Stimulated activated CD8-positive, alpha-beta memory T cell treated with anti-CD3 and anti-CD28 coated beads, Interleukin-7, amount 100 ng/mL, for 24 hours (primary cell): ENCODE measurements at places on chromosomes 5 and 9.

- DNase-seq, result no peak
These were observed 831 bp downstream of the KLHL3 start for GRCh38 chr5:137734962-137735554.

GRCh38 chr5:946720-947625 lies 54.3 kb downstream of the TRIP13 start:
- DNase-seq, result no peak

DNA sequence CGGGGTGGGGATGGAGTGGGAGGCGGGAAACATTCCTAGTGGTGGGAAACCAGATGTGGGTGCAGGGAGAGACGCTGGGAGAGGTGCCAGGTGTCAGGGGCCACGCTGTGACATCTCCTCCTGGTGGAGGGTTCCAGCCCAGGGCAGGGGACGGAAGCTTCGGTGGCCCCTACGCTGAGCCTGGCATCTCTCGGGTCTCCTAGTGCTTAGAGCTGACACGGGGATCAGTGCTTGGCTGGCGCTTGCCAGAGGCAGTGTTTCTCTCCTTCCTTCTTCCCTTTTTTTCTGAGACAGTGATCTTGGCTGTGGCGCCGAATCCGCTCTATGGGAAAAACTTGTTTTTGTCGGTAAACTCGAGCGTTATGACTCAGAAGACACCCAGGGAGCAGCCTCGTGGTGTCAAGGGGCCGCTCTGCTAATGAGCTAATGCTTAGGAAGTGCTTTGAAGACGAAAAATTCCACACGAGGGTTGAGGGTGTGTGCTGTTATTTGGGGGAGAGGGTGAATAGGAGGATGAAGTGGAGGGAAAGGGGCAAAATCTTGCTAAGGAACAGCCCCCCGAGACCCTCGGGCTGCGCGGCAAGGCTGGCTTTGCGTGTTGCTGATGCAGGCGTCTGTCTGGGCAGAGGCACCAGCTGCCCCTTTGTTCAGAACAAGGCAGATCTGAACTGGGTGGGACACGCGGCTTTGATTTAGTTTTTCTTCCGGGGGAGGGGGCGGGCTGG lies 20.4 kb upstream of the IER5L start:
- no peak for DNase-seq

- no peak for DNase-seq
These were observed 568.7 kb upstream of the ADAMTS16 start for GRCh38 chr5:4571248-4571948.

- no peak for DNase-seq
These were observed 3.6 kb downstream of the RPL12 start for GRCh38 chr9:127447416-127448111.

GRCh38 chr9:136485049-136486045 lies 2.5 kb upstream of the SEC16A start:
- peak; percentile 70 for DNase-seq

GRCh38 chr5:146081556-146081955 lies 23.8 kb downstream of the PLAC8L1 start:
- DNase-seq, result no peak

DNA sequence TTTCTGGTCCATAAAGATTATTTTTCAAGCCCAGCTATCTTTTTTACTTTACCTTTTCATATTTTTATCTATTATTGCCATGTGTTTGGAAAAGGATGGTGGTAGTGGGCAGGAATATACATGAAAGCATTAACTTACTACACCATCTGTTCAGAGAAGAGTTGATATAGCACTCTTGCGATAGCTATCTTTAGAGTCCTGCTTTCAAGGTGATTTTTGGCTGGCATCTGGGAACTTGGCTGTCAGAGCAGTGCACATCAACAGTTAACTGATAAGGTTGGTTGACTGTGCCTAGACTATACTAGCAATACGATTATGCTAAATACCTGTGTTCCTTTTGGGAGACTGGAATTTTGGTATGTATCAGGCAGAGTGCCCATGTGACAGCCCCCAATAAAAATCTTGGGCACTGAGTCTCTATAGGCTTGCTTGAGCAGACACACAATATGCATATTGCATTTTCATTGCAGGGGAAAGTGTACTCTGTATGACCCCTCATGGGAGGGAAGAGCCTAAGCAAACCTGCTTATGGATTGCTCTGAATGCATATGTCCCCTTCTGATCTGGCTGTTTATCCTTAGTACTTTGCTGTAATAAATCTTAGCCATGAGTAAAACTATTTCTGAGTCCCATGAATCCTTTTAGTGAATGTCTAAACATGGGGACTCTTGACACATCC lies 227.6 kb upstream of the C9orf72 start:
- no peak for DNase-seq

- no peak for DNase-seq
These were observed 101.5 kb downstream of the DEPDC1B start for GRCh38 chr5:60598424-60598823.

DNA sequence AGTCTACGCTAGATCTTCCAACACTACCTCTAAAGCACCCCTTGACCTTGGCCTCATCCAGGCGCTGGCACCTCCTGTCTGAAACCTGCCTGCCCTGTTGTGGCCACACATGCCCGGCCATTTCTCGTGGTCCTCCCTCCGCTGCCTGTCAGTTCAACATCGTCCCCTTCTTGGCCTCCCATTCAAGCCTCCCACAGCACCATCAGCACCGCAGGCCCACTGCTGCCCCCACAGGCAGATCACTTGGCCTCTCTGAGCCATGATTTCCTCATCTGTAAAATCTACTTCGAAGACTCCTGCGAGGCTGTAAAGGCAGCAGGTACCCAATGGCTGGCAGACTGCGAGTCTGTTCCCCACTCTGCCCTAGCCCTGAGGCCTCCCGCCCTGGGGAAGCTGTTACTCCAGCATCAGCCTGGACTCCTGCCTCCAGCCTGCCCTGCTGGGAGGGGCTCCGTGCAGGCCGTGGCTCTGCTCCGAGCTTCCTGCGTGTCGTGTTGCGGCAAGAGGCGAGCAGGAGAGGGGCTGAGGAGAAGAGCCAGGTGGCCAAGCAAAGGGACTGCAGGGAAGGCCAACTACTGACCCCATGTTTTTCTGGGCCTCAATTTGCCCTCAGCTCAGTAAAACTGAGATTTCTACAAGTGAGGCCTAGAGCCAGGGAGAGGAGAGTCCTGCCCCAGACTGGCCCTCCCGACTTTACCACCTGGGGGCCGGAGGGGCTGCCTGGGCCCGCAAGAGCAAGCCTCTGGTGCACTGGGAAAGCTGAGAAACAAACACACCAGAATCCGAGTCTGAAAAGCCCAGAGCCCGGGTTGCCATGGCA lies 70.5 kb upstream of the LRRTM2 start:
- DNase-seq, result no peak

DNA sequence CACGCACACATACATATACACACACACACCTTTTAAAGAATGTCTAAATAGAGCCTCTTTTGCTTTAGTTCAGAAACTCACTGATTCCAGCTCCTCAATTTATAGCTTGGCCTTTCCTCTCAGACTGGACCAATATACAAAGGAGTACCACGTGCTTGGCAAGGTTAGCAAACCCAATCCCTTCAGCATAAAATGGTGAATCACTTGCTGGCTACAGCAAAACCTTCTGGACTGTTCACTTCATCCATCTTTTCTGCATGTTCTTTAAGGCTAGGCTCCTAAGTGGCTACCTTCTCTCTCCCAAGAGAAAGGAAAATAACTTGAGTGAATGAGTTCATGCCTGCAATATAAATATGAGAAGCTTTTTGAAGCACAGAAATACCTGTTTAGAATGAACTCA lies 109.7 kb downstream of the LPAR1 start:
- DNase-seq, result no peak

DNA sequence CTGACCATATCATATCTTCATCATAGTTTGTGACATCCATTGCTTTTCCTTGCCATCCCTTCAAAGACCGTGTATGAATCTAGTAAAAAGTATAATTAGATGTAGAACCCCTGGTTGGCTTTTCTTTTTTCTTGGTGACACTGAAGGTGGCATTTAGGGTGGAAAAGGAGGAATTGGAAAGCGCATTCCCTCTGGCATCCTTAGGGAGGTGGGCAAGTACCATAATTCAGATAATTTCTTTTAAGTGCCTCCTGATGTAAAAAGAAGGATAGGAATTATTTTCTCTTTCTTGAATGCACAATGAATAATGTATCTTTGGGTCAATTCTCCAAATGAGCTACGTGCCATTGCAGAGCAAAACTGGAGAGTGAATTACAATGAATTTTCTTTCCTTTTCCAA lies 73.2 kb upstream of the SMARCA2 start:
- no peak for DNase-seq

DNA sequence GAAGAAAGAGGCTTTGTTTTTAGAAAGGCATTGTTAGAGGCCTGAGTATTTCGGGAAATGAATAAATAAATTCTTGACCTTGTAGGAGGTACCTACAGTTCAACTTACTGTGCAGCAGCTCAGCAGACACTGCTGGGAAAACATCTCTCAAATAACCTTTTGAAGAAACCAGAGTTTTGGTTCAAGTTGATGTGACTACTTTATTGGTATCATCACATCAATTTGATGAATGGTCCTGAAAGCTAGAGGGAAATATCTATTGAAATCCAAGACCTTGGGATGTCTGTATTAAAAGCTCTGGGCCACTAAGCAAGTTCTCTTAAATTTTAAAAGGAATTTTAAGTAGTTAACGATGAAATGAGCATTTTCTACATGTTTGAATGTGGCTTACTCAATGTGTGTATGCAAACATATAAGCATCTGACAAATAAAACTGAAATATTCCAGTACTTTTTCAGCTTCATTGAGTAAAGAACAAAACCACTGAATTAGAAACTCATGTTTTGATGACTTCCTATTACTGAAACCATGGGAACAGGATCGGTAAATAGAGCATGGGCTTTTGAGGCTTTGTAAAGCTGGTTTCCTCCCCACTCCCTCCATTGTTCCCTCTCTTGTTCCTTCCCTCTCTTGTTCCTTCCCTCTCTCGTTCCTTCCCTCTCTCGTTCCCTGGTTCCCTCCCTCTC lies 36.7 kb downstream of the SLC27A6 start:
- DNase-seq, result no peak

GRCh38 chr9:35116539-35116897 lies 856 bp upstream of the ATOSB start:
- DNase-seq, result no peak

DNA sequence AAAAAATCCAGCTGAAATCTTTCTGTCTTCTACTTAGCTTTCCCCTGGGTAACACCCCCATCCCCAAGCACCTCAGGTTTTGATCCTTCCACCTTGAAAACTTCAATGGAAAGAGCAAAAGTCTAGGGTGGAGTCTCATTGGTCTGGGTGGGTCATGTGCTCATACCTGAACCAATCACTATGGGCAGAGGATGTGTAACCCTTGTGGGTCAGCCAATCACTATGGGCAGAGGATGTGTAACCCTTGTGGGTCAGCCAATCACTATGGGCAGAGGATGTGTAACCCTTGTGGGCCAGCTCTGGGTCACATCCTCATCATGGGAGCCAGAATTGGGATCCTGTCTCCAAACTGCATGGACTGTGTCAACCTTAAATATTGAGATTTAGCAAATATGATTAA lies 18.5 kb downstream of the NAIF1 start:
- DNase-seq, result no peak

DNA sequence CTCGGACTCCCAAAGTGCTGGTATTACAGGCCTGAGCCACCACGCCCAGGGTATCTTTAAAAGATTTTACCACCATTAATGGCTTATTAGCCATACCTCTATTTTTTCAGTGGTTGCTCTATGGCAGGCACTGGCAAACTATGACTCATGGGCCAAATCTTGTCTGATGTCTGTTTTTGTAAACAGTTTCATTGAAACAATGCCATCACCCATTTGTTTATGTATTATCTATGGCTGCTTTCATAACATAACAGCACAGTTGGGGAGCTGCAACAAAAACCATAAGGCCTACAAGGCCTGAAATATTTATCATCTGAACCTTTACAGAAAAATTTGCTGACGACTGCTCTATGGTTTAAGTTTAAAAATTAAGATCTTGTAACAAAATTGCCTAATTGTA lies 66.8 kb downstream of the SLC38A9 start:
- DNase-seq, result no peak

DNA sequence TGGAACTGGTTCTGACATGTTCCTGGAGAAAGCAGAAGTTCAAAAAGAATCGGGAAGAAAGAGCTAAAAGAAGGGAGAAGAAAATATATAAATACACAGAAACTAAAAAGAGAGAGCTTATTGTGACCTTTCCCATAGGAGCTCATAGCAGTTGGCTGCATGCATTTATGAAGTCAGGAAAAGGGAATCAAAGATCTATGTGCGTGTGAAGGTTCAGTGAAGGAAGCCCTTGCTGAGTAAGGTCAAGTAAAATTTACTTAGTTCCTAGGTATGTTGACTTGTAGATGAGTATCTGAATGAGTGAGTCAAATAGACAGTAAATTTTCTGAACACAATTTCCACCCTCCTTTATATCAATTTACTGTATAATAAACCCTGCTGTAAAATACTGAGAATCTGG lies 632.5 kb downstream of the SLCO4C1 start:
- DNase-seq, result no peak

- DNase-seq, result no peak
These were observed 121.2 kb upstream of the NFIB start for GRCh38 chr9:14434971-14435718.

DNA sequence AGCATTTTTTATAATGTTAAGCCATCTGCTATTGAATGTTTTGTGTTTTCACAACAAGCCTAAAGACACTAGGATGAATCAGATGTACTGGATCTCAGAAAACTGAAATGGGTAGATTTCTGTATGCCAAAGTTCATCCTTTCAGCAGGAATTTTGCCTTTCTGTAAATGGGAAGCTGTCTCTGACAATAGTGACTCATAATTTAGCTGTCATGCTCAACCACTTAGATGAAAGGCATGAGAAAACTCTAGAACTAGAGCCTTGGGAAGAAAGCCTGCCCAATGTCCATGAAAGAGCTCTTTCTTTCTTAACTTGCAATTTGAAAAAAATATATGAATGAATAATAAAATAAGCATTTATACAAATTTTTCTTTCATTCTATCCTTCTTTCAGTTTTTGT lies 616.0 kb upstream of the EDIL3 start:
- no peak for DNase-seq
